Left hindlimb (tissue), 1 donor: ENCODE measurements at places on chromosomes 1 and 21.

GRCh38 chr1:244341455-244342450 lies 110.0 kb downstream of the ADSS2 start:
- DNase-seq: no peak

DNA sequence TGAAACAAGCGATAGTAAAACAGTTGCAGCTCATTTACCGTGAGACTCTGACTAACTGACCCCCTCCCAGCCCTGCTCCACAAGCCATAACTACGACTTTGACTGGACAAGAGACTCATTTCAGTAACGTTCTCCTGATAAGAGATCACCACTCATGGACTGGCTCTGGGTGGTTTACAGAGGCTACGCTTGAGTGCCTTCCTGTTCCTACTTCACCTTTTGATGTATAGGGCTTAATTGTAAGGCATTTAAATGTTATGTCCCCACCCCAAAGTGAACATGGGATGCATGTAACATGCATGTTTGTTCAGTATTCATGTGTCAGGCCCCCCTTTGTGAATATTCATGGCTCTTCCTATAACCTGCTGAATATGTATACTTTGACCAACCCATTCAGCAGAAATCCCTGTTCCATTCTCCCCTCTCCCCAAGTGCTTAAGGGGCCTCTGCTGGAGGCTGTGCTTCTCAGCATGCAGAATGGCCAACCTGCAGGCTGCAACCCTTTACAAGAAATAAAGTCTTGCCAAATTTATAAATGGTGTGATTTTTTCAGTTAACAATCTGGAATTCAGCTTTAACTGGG lies 50.7 kb upstream of the SPOCD1 start:
- DNase-seq: no peak

DNA sequence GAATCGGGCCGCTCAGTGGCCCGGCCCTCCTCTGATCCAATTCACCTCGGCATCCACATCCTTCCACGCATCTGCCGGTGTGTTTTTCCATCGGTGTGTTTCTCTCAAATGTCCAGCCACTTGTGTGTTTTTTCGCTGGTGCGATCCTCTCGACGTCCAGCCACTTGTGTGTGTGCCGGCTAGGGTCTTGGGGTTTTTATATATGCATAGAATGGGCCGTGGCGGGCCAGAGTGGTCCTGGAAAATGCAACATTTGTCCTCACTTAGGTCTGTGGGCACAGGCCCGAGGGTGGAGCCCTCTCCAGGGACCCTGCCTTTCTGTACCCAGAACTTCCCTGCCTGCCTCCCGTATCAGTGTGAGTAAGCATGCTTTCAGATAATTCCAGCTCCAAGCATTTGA lies 1106.4 kb downstream of the AMY1C start:
- DNase-seq: no peak

DNA sequence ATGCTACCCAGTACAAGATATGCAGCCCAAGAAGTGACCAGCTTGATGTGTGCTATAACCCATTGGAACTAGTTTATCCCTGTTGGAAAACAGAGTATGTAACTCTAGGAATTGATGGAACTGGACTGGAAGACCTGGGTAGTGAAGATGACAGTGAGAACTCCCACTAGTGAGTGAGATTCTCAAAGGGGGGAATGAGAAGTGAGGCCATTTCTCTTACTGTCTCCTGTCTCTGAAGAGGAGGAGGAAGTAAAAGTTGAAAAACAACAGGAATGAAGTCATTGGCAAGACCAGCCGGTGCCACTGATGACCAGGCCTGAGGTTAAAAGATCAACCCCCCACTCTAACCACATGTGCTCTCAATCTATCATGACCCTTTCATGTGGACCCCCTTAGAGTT lies 20.9 kb downstream of the PLA2G2F start:
- DNase-seq: no peak

- no peak for DNase-seq
These were observed 4.8 kb upstream of the TDRD10 start for GRCh38 chr1:154497026-154497806.

DNA sequence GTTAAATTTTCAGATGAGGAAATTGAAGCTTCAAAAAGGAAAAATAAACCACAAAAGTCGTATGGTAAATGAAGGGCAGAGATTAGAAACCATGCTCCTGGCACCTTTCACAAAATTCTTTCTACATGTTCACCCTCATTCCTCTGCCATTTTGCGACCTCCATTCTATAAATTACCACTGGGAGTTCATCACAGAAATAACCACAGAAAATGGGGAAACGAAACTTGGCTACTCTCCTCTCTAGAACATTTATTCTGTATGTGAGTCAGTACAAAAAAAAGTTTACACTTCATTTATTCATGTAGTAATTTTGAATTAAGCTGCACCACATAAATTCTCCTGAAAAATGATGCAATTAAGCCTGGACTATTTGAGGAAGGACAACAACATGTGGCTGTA lies 320.9 kb upstream of the C1orf87 start:
- DNase-seq: no peak

GRCh38 chr1:154222918-154223317 lies 2.2 kb downstream of the UBAP2L start:
- DNase-seq: no peak

DNA sequence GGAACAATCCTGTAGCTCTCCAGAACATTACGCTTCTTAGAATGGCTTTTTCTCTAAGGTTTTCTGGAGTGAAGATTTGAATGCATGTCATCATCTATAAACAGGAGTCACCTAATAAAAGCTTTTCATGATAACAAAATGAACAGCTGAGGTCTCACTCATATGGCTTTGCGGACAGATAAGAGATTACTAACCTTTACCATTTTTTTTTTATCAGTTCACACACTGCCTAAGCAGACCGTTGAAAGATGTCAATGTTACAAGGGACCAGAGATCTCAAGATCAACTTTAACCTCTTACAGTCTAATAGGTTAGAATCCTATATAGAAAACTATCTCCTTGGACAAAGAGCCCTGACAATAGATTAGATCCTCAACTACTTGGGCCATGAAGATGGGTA lies 41.4 kb downstream of the SCMH1 start:
- no peak for DNase-seq

DNA sequence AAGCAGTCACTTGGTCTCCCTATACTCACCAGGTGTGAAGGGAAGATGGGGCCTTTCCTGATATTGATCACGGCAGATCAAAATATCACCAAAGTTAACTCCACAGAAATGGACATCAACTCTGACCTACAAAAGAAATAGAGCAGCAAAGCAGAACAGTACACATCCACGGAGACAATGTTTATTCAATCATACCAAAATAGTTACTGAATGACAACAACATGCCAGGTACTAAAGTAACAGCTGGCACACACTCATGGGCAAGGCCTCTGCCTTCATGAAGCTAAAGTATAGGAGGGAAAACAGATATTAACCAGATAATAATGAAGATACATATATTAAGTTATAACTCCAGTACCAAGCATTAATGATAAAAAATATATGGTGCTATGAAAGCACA lies 59.2 kb upstream of the RASAL2 start:
- no peak for DNase-seq
